ENCODE measurements at places on chromosomes 11 and 22.

GRCh38 chr11:19352771-19353160 is 112.0 kb upstream of the E2F8 start:
- no peak for DNase-seq

GRCh38 chr11:13338019-13338426 is 60.4 kb downstream of the BMAL1 start:
- no peak for DNase-seq

DNA sequence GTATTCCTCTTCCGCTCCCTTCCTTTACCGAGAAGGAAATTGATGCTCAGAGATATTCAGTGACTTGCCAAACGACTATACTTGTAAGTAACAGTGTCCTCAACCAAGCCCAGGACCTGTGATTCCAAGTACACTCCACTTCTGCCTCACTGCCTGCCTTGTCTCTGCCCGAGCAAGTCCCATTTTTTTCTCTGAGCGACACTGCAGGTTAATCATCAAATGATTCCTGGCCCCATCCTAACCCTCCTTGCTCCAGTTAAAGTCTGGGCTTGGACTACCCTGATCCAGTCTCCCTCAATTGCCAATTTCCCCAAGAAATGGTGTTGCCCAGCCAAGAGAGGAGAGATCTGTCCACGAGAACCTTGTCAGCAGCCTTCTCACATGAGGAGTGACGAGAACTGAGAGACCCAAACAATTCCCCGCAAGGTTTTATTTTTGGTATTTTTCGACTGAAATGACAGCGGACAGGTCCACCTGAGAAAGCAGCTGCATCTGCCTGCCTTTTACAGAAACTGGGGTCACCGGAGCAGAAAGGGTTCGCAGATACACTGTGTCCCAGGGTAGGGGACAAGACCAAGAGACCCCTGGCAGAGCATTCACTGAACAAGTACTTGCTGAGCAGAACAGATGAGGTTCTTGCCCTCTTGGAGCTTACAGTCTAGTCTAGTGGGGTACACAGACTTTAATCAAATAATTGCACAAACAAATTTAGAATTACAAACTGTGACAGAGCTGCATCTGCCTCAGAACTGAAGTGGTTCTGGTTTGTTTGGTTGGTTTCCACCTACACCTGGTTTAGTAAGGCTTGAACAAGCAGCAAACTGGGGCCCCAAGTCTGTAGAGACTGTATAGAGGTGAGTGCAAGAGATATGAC is 11.4 kb downstream of the POU2AF1 start:
- no peak for DNase-seq

GRCh38 chr22:50253941-50254340 is 2.9 kb upstream of the HDAC10 start:
- DNase-seq = no peak

DNA sequence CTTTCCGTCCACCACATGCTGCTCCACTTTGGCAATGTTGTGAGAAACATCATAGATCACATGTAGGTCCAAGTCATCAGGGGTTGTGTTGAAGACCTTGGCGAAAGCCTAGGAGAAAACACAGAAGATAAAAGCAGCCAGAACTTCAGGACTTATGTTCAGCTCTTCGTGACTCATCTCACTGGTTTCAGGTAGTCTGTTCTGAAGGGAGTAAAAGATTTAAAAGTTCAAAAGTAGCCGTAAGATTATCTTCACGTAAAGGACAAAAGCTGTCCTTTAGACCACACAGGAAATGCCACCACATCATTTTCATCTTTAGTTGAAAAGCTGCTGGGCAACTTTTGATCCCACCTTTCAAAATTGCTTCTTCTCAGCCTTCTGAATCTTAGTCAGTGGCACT is 16.9 kb downstream of the RTCB start:
- DNase-seq = no peak

DNA sequence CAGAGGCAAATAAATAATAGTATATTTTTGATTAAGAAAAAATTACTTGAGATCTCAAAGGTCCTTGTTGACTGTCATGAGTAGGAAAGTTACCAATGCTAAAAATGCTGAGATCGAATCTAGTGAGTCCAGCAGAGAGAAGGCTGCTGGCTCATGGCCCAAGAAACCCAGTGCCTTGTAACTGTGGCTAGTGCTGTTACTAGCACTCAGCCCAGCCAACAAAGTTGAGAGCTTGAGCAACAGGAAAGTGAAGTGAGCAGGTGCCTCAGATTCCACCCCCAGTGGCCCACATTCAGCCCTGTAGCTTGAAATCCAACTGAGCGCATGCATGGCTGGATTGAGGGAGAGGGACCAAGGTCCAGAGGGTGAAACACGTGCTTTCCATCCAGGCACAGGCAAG is 398.2 kb downstream of the SHANK2 start:
- DNase-seq = no peak

DNA sequence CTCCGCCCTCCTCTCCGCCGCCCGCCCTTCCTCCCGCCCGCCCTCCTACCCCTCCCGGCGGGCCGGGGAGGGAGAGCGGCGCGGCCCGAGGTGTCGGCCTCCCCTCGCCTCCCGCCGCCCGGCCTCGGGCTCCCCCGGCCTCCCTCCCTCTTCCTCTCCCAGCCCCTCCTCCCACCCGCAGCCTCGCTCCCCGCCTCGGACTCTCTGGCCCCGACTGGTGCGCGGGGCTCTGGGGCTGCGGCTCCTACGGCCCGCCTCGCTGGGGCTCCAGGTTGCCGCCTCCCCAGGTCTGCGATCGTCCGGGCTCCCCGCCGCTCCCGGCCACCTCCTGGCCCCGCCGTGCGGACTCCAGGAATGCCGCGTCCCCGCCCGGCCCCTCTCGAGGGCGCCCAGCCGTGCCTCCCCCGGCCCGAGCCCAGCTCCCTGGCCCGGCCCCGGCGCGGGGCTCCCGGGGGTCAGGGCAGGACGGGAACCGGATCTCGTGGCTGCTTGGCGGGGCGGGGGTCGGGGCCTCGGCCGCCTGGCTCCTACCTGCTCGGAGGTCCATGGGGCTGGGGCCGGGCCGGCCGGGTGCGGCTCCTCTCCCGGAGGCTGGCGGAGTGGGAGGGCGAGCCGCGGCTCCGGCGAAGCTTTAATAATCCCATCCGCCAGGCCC is at the start of gene CLCF1:
Gene CLCF1, minus strand, starts transcription at position 606 of the 655 bp plus-strand sequence. Its CDS starts 59 bp downstream, at position 547.
- DNase-seq = peak; percentile 36

- DNase-seq = no peak
Measured at GRCh38 chr22:43217285-43218030, 30.5 kb upstream of the TTLL12 start.

DNA sequence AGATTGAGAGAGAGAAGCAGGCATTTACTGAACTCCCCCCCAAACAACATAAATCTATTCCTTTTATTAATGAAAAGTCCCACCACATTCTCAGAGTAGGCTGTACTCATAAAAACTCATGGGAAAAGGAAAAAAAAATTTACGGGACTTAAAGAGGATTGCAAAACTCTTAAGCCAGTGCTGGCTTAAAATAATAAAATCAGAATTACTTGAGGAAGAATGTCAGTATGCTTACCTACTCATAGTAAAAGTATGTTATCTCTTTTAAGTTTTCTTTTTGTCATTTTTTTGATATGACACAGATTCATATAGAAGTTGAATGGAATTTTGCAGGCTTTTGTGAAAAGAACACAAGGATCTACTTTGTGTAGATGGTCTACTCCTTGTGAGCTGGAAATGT is 126.3 kb downstream of the LUZP2 start:
- DNase-seq = no peak

GRCh38 chr22:28123989-28124766 is 205.1 kb upstream of the PITPNB start:
- DNase-seq = no peak

DNA sequence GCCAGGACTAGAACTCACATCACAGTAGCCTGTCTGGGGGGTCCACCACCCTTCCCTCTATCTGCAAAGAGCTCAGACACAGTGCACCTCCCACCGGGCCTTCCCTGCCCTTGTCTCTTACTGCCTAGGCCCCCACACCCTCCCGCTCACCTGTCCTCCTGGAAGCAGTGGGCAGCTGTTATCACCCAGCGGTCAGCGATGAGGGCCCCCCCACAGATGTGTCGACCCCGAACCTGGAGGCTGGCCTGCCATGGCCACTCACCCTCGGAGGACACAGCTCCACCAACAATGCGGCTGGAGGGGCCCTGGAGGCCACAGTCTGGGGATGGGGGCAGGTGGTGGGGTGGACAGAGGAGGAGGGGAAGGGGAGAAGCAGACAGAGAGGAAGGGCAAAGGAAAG is 18.8 kb downstream of the KCTD17 start:
- no peak for DNase-seq

DNA sequence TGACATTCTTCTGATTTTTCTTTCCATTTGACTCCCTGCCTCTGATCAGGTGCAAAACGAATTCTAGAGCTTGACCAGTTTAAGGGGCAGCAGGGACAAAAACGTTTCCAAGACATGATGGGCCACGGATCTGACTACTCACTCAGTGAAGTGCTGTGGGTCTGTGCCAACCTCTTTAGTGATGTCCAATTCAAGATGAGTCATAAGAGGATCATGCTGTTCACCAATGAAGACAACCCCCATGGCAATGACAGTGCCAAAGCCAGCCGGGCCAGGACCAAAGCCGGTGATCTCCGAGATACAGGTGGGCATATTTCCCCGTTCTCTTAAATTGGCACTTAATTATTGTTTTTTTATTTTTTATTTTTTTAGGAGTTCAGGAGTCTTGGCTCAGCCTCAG is 15.4 kb downstream of the XRCC6 start:
- no peak for DNase-seq

- DNase-seq = no peak
Measured at GRCh38 chr11:35750981-35751663, 88.5 kb downstream of the TRIM44 start.

DNA sequence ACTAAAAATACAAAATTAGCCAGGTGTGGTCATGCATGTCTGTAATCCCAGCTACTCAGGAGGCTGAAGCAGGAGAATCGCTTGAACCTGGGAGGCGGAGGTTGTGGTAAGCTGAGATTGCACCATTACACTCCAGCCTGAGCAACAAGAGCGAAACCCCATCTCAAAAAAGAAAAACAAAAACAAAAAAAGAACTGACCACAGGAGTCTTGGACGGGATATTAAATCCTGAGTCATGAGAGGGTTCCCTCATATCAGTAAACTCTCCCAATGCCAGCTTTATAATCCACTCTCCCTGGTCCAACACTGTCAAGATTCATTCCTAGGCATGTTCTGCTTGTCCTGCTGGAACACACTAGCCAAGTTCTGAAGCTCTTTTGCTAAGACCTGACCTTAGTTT is 61.5 kb upstream of the EP300 start:
- no peak for DNase-seq

DNA sequence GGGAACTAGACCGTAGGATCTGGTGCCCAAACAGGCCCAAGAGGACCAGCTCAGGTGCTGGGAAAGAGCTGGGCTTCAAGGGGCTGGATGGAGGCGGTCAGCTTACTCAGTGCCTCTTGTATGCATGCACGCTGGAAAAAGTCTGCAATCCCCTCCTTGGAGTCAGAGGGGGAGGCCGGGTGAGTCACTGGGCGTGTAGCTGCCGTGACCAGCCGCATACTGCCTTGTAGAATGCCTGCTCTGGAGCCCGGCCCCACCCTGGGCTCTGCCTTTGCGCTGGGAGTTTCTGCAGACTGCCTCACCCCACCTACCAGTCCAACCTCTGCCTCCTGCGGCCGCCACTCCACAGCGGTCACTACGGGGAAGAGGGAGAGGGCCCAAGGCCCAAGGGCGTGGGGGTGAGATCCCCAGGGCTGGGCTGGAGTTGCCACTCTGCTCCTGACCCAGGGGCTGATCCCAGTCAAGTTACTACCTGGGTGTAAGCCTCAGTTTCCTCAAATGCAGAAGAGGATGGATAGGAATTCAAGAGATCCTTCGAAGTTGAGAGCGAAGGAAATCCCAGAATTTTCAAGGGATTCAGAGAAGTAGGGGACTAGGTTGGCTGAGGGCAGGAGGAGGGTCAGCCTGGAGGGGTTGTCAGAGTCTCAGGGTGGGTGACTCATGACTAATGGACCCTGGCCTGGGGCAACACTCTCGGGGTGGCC is 4.2 kb downstream of the MRGPRF start:
- DNase-seq = no peak

DNA sequence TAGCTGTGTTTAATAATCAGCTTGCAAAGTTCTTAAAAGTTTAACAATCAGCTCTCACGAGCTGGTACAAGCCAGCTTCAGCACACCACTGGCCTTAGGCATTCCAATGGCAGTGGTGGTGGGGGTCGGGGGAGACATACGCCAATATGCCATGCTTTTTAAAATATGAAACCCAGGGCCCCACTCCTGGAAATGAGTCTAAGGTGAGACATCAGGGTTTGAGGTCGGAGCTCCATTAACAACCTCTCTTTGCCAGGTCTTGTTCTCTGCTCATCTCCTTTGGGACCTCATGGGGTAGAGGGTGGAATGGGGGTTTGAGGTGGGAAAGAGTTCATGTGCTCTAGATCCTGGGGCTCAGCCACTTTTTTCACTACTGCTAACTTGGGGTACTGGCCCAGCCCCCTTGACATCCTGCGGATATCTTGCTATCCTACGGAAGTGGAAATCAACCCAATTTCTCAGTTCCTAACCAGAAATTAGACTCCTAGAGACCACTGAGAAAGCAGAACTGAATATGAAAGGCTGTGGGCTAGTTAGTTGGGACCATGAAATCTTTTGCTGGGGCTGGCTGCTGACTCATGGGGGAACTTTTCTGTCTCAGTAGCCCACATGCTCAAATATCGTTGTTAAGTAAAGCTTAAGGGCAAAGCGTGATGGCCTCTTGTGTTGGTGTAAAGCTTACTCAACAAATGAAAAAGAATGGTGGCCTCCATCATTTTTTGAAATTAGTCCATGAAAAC is 90.1 kb downstream of the PDHX start:
- DNase-seq = no peak

GRCh38 chr11:34447044-34447443 is 8.3 kb downstream of the CAT start:
- no peak for DNase-seq

- DNase-seq = no peak
Measured at GRCh38 chr11:76025817-76026216, 180.5 kb downstream of the WNT11 start.

DNA sequence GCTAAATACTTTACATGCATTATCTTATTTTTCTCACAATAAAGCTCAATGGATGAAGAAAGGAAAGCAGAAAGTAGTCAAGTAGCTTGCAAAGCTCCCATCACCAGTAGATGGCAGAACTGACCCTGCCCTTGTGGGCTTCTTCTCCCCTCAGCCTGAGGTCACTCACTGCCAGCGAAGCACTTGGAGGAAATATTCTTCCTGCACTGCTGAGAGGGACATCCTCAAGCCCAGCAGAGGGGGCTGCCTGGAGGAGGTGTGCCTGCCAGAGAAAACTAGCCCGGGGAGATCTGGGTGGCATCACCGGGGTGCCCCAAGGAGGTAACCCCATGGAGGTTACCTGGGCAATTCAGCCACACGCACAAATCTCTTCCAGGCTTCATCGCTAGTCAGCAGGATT is 6.6 kb downstream of the APOL4 start:
- peak; percentile 34 for DNase-seq

- no peak for DNase-seq
Measured at GRCh38 chr11:69202511-69203221, 46.9 kb downstream of the SMIM38 start.

Measured in SHP77 (cell line).